Activated T-cell treated with anti-CD3 and anti-CD28 coated beads for 48 hours (primary cell): ENCODE measurements at places on chromosomes 13 and 19.

DNA sequence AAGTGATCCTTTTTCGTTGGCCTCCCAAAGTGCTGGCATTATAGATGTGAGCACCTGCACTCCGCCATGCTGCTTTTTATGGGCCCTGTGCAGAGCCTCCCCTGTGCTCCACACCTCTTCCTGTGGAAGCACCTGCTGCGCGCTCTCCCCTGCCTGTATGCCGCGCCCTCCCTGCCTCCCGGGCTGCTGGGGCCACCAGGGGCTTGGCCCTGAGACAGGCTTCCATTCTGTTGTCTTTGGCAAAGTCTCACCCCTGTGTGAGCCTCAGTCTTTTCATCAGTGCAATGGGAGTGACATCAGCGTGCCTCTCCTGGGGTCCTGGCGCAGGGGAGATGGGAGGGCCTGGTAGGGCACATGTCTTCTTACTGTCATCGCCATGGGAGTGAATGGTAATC lies 1.3 kb downstream of the FAM174C start:
- DNase-seq: peak; percentile 33

- DNase-seq: no peak
Measured at GRCh38 chr19:51127755-51128154, 3.0 kb downstream of the SIGLEC9 start.

DNA sequence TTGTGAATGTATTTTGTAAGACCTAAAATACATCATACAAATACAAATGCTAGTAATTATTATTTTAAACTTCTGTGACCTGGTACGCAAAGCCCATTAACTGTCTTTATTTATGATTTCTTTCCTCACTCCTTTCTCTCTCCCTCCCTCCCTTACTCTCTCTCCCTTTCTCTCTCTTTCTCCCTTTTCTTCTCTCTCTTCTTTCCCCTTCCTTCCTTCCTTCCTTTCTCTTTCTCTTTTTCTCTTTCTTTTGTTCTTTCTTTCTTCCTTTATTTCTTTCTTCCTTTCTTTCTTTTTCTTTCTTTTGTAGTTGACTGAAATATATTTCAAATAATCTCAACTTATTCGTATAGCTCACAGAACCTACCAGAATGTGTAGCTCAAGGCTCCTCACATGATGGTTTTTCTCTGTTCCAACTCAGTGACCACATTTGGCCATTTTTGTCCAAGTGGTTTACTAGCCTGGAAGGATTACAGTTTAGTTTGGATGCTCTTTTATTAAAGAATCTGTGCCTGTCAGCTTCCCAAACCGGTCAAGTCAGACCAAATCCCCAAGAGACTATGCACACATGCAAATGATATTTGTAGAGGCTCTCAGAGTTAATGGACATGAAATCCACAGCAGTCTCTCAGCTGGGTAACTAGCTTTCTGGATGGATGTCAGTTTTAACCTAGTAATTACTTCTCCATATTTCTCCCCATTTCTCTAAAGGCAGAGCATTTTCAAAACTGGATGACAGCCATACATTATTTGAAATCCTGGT lies 71.7 kb downstream of the POSTN start:
- DNase-seq: no peak

- no peak for DNase-seq
Measured at GRCh38 chr19:15216363-15216762, 15.6 kb upstream of the NOTCH3 start.

DNA sequence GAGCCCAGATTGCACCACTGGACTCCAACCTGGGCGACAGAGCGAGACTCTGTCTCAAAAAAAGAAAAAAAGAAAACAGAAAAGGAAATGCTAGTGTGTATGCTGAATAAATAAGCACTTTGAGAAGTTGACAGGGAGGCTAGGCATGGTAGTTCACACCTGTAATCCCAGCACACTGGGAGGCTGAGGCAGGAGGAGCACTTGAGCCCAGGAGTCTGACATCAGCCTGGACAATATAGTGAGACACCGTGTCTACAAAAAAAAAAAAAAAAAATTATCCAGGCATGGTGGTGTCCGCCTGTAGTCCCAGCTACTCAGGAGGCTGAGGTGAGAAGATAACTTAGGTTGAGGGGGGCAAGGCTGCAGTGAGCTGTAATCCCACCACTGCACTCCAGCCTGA lies 19.1 kb upstream of the LDLR start:
- no peak for DNase-seq

- no peak for DNase-seq
Measured at GRCh38 chr13:24338721-24339120, 29.3 kb downstream of the C1QTNF9 start.
